ENCODE measurements at places on chromosomes 12 and 14. TPM values are rescaled to one million over a fixed set of nuclear protein-coding genes. Genes with fewer than 3 reads are reported as not detected.

ANKRD33 gene
- total RNA-seq = not detected

KRT7 gene
- total RNA-seq = not detected

KERA gene
- 56.4 TPM for total RNA-seq

PTGER2 gene
- total RNA-seq = 1.6 TPM

PDE3A gene
- 18.3 TPM for total RNA-seq

TAMALIN gene
- 9.4 TPM for total RNA-seq

MGAT4C gene
- total RNA-seq = 1.0 TPM

KRT6C gene
- total RNA-seq = not detected

SLC10A1 gene
- total RNA-seq = not detected

ADAMTS20 gene
- 0.52 TPM for total RNA-seq

SMARCD1 gene
- 19.3 TPM for total RNA-seq

MOAP1 gene
- total RNA-seq = 20.4 TPM

TESPA1 gene
- 0.52 TPM for total RNA-seq

ACSM4 gene
- total RNA-seq = not detected

BICD1 gene
- 7.8 TPM for total RNA-seq

DCN gene
- 688 TPM for total RNA-seq

NFE2 gene
- 5.2 TPM for total RNA-seq

MCRS1 gene
- 33.9 TPM for total RNA-seq

WDR20 gene
- total RNA-seq = 26.1 TPM

TROAP gene
- 3.1 TPM for total RNA-seq

RPGRIP1 gene
- not detected for total RNA-seq

ANG gene
- total RNA-seq = 3.7 TPM

SP1 gene
- total RNA-seq = 30.3 TPM

COX8C gene
- not detected for total RNA-seq

HOXC12 gene
- total RNA-seq = not detected

EIF4B gene
- total RNA-seq = 1,005 TPM

KRT77 gene
- total RNA-seq = not detected

PLXNC1 gene
- total RNA-seq = 17.2 TPM

SPRYD4 gene
- 2.1 TPM for total RNA-seq

KRT72 gene
- not detected for total RNA-seq

PLEKHG3 gene
- 16.7 TPM for total RNA-seq

VDR gene
- 0.52 TPM for total RNA-seq

ARMH4 gene
- total RNA-seq = 6.8 TPM

ATF7 gene
- 26.6 TPM for total RNA-seq

USP44 gene
- 1.0 TPM for total RNA-seq

BATF gene
- 1.0 TPM for total RNA-seq

RD3L gene
- total RNA-seq = not detected

Measured in skeletal muscle tissue (tissue), 5 donors.